ENCODE measurements at places on chromosomes 4 and X.

DNA sequence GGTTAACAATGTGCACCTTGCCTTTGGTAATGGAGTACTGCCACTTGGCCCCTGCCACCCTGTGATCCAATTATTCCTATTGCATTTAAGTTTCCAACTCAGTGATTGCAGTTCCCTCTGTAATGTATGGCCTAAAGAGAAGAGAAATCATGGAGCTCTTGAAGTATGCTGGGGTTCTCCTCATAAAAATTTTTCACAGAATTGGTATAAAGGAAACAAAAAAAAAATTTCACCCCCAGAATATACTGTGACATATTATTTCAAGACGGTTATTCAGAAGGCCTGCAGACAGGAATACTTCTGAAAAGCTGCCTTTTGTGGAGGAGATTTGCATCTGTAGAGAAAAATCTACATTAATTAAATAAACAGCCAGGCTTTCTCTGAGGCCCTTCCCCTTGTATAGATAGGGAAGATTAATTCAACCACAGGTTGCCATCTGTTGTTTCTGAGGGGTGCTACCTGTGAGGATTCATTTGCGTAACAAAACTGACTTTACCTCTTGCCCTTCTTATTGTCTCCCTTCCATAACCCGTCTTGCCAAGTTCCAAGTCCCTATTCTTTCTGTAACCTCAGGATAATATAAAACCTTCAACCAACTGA, 94.8 kb upstream of the LANCL3 start:
- DNase-seq: no peak

GRCh38 chr4:102730968-102731533, 29.7 kb downstream of the MANBA start:
- DNase-seq: no peak

DNA sequence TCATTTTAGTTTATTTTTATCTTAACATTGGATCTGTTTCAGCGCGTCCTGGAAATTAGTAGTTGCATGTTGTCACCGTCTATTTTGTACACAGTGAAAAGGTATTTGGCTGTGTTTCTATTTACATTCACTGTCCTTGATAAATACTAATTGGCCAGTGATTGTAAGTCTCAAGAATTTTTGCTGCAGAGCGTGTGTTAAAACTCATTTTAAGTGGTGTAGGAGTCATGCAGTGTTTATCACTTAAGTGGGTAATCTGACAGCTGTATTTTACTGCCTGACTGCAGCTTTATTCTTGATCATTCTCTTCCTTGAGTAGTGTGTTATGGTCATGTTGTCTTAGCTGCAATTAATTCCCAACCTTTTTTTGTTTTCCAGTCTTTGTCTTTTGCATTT, 9.8 kb downstream of the GUCY1A1 start:
- DNase-seq: no peak

DNA sequence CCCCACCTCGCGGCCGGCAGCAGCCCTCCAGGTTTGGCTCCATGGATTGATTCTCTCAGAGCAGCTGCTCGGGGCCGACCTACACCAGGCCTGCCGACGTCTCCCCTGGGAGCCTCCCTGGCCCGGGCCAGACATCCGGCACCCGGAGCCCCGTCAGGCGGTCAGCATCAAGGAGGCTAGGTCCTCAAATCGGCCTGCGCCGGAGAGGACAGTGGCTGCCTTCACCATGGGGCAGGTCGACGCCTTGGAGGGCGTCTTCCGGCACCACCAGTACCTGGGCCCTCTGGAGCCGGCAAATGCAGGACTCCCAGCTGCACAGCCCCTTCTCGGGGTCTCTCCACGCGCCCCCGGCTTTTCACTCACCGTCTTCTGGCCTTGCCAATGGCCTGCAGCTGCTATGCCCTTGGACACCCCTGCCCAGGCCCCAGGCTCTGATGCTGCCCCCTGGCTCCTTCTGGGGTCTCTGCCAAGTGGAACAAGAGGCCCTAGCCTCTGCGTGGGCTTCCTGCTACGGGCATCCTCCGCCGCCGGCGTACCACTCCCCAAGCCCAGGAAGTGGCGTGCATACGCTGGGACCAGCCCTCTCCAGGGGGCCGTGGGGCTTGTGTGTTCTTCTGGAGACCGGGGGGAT, 341.8 kb downstream of the MAGEB5 start:
- DNase-seq: no peak

DNA sequence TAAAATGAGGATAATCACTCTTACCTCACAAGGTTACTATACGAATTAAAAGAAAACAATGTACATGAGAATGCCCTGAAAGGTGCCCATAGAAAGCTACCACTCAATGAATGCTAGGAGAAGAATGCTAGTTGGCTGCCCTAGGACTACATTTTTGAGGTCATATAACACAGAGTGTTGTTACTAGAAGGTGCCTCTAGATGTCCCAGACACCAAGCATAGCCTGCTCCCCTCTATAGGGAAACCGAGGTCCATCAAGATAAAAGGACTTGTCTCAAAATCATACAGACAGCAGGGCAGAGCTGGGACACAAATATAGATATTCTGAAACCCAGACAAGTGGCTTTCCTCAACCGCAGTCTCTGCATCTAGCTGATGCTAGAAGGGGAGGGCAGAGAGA, 147.0 kb upstream of the ARHGEF9 start:
- no peak for DNase-seq

- no peak for DNase-seq
Observed at GRCh38 chr4:183674153-183674552, 15.1 kb downstream of the TRAPPC11 start.

DNA sequence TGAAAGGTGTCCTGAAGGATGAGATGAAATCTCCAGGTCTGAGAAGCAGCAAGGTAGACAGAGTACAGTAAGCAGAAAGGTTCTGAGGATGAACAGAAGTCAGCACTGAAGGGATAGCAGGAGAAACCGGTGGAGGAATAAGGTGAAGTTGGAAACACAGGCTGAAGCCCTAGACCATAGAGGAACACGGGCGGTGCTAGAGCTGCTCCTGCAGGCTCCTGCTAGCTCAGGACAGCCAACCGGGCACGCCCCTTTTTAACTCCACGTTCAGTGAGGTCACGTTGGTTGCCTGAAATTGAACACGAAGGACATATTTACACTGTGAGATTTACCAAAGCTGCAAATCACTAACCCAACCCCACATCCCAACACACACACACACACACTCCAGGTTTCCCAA, 1886.4 kb upstream of the AGA start:
- no peak for DNase-seq

DNA sequence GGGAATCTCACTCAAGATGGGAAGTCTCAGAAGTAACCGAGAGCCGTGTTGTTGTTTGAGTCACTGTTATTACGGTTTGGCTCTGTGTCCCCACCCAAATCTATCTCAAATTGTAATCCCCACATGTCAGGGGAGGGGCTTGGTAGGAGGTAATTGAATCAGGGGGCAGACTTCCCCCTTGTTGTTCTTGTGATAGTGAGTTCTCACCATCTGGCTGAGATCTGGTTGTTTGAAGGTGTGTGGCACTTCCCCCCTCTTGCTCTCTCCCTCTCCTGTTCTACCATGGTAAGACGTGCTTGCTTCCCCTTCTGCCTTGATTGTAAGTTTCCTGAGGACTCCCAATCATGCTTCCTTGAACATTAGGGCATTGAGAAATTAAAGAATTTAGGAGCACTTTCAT, 37.0 kb downstream of the HAND2 start:
- DNase-seq: no peak

DNA sequence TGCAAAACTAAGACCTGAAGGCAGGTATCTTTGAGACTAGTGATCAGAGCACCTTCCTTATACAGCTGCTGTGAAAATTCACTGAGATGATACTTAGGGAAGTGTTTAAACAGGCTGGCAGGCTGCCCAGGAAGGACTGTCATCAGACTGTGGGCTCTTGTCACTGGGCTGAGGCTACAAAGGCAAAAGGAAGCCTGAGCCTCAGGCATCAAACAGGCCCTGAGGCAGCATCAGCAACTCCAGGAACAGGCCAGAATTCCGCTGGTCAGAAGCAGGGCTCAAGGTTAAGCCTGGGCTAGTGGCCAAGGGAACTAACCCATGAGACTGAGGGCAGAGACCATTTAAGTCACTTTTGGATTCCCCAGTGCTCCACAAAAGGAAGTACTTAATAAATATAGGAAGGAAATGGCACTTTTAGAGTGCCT, 12.8 kb downstream of the PJA1 start:
- DNase-seq: no peak

DNA sequence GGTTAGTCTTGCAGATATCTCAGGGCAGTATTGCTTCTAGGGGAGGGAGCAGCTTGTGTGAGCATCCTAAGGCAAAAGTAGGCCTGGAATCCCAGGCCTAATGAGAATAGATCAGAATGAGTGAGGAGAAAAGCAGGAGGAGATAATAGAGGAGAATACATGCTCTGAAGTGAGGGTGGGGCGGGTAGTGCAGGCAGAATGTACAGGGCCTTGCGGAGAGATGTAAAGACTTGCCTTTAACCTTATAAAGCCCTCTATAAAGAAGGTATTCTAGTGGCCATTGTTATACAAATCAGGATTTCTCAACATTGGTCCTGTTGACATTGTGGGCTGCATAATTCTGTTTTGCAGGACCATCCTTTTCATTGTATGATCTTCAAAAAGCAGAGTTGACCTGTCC, 855.3 kb downstream of the PCDH7 start:
- no peak for DNase-seq

DNA sequence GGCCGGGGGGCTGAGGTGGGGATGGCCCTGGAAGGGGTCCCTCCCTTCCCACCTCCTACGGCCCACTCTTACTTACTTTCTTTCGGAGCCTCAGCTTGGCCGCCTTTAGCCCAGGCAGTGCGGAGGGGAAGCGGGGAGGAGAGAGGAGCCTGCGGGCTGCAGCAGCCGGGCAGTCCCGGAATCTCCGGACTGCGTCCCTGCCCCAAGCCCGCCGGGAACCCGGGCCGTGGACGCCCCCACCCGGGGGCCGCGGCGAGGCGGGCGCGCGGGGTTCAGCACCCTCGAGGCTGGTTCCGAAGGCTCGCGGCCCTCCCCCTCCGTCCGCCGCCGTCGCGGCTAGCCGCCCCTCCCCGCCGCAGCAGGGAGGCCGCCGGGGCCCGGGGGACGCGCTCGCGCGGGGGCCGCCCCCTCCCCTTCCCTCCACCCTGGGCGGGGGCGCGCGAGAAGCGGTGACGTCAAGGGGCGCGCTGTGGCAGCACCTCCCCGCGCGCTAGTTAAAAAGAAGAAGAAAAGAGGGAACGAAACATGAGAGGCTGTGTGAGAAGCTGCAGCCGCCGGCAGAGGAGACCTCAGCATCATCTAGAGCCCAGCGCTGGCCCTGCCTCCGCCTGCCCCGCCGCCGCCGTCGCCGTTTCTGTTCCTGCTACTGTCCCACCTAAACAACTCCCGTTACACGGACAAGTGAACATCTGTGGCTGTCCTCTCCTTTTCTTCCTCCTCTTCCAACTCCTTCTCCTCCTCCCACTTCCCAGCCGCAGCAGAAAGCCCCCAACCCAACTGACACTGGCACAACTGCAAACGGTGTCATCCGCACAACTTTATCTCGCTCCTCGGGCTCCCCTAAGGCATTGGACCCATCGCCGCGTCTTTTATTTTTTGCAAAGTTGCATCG, at the start of gene HHIP:
Gene HHIP, plus strand, starts transcription at position 526 of the 892 bp plus-strand sequence. CDS start 520 bp downstream, outside the sequence.
- peak; percentile 15 for DNase-seq

GRCh38 chrX:6681521-6682145, 146.7 kb upstream of the VCX3A start:
- DNase-seq: no peak

DNA sequence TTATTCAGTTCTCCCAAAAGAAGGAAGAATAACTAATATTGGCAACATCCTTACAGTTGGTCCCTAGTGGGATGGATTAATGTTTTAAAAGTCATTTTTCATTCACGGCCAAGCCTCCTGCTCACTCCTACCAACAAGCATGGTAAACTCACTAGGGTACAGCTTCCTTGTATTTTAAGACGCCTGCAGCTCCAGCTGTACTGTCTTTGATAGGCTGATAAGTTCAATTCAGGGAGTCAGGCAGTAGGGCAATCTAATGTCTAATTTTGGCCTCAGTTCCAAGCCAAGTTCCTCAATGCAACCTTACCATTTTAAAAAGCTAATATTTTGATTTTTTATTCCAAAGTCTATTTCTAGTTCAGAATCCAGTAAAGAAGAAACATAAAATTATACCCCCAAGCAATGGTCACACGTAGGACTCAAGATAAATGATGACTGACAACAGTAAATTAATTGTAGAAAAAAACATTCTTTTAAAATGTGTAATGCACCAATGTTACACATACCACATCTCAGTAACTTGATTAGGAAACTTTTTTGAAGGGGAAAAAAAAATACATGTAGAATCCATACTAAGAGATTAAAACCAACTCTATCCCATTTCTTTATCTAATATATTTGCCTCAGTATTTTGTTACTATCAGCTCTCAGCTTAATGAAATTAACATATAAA, 9.3 kb downstream of the LCORL start:
- no peak for DNase-seq

DNA sequence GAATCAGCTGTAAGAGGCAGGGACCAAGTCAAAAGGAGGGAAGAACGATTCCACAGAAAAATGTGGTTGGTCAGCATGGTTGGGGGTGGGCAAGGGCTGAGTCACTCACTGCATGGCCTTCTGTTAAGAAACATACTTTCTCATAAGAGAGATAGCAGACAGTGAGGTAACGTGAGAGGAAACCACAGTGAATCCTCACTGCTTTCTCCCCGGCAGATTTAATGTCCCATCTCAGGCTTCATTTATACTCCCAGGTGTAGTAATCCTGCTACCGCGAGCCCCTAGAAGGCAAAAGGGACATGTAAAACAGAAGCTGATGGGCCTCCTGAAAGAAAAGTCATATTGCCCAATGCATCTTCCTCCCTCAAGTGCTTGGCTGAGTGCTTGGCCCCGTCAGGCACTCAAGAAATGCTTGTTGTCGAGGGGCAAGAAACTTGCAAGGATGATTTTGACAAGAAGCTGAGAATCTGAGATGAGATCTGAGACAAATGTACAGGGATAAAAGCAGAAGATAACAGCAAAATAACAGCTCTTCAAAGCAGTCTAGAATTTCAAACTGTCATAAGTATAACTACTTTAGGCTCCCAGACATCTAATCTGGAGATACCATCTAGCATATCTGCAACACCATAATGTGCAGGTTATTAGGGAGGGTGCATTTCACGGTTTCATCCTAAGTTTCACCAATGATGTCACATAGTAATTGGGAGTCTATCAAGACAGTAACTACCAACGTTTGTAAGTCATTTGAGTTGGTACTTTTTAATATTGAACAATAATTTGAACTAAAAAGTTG, 40.2 kb downstream of the SH3KBP1 start:
- DNase-seq: peak; percentile 38

DNA sequence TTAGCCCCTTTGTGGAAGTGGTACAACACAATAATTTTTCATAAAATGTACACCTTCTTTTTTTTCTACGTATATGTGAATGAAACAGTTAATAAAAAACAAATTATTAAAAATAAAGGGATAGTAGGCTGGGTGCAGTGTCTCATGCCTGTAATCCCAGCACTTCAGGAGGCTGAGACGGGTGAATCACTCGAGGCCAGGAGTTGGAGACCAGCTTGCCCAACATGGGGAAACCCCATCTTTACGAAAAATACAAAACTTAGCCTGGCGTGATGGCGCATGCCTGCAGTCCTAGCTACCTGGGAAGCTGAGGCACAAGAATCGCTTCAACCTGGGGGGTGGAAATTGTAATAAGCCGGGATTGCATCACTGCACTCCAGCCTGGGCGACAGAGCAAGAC, 244.9 kb downstream of the RAPGEF2 start:
- DNase-seq: no peak

All from CD4-positive, alpha-beta T cell treated with Interleukin-6 for 4 hours (primary cell).